ENCODE measurements at places on chromosomes 4 and X. TPM values are rescaled to one million over a fixed set of nuclear protein-coding genes. Genes with fewer than 3 reads are reported as not detected.
A peak's percentile ranks its signal among the peaks of the same experiment; 100 is the strongest.

GRCh38 chrX:148333989-148334388 lies 166.4 kb upstream of the AFF2 start:
- H3K4me3 ChIP-seq: no peak overlapping the region
- no peak for DNase-seq
- no peaks in the 10 kb centered on the region for H3K36me3 ChIP-seq
- H3K27ac ChIP-seq: no peak overlapping the region
- no peaks in the 10 kb centered on the region for H3K4me1 ChIP-seq

The FGA gene
- not detected for total RNA-seq

- H3K4me1 ChIP-seq: no peaks in the 10 kb centered on the region
- H3K4me3 ChIP-seq: no peak overlapping the region
- no peak overlapping the region for H3K27ac ChIP-seq
- H3K27me3 ChIP-seq: no peaks in the 10 kb centered on the region
- DNase-seq: peak; percentile 25
- H3K36me3 ChIP-seq: no peaks in the 10 kb centered on the region
Measured at GRCh38 chr4:4995103-4995907, 24.0 kb downstream of the CYTL1 start.

- H3K4me3 ChIP-seq: no peak overlapping the region
- H3K4me1 ChIP-seq: no peaks in the 10 kb centered on the region
- H3K36me3 ChIP-seq: no peaks in the 10 kb centered on the region
Measured at GRCh38 chr4:144208074-144208473, 67.6 kb upstream of the GYPA start.

GRCh38 chrX:38220415-38221390 lies at the start of gene SRPX:
Gene SRPX, minus strand, starts transcription at chrX:38220871. Its CDS starts 79 bp downstream, at chrX:38220792.
- peaks cover 6% of the 10 kb centered on the region for H3K4me1 ChIP-seq
- no peaks in the 10 kb centered on the region for H3K27me3 ChIP-seq
- no peaks in the 10 kb centered on the region for H3K36me3 ChIP-seq
- no peak within 1 kb of the TSS for H3K27ac ChIP-seq

DNA sequence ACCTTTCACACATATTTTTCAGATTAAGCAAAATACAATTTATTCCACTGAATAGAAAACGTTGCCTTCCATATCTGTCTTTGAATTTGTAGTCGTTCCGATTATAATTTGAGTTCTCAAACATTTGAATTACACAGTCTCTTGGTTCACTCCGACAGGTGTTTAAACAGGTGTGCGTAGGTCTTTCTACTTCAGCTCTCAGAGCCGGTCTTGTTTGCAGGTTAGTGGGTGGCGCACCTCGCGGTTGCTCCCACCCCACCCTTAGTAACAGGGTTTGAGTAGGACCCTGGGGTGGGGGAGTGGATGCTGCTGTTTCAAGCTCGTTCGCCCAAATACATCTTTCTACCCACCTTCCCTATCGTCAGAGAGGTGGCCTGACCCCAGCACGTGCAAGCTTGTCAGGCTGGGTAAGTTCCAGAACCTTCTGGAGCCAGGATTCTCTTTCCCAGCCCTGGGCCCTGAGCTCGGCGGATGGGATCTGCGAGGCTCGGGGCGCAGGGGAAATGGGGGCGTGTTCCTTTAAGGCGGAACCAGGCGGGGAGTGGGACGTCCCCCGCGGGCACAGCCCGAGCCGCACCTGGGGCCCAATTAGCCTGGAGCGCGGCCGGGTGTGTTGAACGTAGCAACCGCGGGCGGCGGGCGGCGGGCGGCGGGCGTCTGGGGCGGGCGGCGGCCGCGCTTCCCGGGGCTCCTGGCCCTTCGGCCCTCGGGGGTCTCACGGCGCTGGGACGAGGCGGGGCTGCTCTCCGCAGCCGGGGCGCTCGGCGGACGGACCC lies at the start of gene FAM149A:
FAM149A (plus strand) TSS at position 591 of the 776 bp plus-strand sequence.
- no peaks in the 10 kb centered on the region for H3K36me3 ChIP-seq
- no peak for DNase-seq
- H3K27ac ChIP-seq: no peak within 1 kb of the TSS
- peaks cover 29% of the 10 kb centered on the region for H3K27me3 ChIP-seq
- H3K4me3 ChIP-seq: peak within 1 kb of the TSS; percentile 23

The TCEAL6 gene
- not detected for total RNA-seq

The ADH1B gene
- total RNA-seq: not detected
